T-helper 2 cell (primary cell): ENCODE measurements at places on chromosomes 3 and 15.

DNA sequence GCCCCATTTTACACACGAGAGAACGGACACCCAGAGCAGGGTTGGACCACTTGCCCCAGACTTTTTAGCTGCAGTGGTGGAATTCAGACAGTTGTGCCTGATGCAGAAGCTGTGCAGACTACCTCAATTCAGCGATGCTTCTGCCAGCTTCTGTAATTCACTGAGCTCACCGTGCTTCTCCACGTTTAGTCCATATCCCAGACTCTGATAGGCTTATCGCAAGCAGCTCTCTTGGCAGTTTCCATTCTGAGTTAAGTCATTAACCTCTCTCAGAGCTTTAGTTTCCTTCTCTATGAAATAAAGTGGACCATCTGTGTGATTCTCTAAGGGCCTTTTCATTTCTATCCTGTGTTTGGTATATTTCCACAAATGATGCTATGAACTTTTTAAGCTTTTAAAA lies 37.1 kb downstream of the ABHD17C start:
- no peak for DNase-seq

- no peak for DNase-seq
These were observed 49.3 kb downstream of the TMOD3 start for GRCh38 chr15:51878446-51879386.

GRCh38 chr3:169865176-169865767 lies 4.5 kb downstream of the LRRC31 start:
- no peak for DNase-seq

DNA sequence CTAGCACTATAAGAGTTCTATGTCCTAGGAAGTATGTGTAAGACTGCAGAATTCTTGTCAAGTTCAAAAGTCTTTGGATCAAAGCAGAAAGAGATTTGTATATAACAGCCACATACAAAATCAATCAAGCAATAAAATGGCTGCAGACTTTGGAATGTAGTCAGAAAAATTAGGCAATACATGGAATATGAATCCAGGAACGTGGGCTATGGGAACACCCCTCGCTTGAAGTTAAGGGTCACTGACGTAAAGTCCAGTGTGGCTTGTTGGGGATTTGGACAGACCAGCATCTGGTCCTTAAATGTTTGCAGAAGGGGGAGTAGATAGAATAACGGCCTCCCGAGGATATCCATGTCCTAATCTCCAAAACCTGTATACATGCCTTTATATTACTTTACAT lies 178.6 kb downstream of the ADAMTS9 start:
- DNase-seq: no peak

DNA sequence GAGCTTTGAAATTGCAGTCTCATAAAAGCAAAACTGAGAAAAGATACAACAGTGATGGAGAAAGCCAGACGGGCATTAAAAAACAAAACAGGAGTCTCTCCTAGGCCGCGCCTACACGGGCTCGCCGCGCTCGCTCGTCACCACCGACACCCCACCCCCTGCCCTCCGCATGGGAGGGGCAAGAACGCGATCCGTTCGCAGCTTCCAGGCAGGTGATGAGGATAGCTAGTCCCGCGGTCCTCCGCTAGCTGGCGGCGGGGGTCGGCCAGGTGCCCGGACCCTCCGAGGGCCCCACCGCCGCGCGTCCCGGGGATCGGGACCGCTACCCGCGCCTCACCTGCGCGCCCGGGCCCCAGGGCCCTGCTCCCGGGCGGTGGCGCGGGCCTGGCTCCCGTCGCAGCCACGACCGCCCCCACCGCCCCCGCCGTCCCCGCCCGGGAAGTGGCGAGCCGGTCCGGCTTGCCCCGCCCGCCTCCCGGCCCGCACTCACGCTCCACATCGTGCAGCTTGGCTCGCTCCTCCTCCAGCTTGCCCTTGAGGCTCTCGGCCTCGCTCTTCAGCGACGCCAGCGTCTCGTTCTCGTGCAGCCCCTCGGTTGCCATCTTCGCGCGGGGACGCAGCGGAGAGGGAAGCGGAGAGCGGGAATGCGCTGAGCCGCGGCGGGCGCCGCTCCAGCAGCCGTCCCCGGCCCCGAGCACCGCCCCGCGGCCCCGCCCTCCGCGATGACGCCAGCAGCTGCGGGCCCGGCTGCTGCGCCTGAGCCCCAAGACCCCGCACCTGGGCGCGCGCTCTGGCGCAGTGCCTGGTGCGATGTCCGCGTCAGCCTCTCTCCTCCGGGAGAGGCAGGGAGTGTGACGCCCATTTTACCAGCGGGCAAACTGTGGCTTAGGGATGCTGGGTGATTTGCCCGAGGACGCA lies 11.7 kb downstream of the GNB5 start:
- peak; percentile 84 for DNase-seq
